CMK (cell line): ENCODE measurements at places on chromosomes 5 and 9.
A peak's percentile ranks its signal among the peaks of the same experiment; 100 is the strongest.

GRCh38 chr5:10018201-10019069, 231.3 kb downstream of the ATPSCKMT start:
- no peak for DNase-seq

GRCh38 chr9:78958892-78959291, 612.9 kb upstream of the TLE4 start:
- no peak for DNase-seq

DNA sequence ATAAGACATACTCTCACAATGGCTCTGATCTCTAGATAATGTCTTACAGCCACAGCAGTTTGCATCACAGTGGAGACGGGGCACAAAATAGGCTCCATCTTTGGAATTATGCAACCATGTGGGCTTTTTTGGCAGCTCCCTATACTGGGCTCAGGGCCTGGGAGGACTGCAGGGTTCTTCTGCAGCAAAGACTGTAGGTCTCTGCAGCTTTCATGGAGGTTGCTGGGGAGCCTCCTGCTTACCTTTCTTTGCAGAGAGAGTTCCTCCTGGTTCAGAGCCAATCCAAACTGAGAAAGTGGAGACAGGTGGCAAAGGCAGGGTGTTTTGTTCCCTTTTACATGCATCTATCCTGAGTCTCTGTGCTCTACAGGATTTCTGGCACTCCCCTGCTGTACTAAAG, 558.0 kb downstream of the TLR4 start:
- no peak for DNase-seq

GRCh38 chr9:14981291-14981950, 71.2 kb upstream of the FREM1 start:
- no peak for DNase-seq

- no peak for DNase-seq
These were observed 1054.9 kb downstream of the PTPRD start for GRCh38 chr9:9557804-9558334.

GRCh38 chr5:67338421-67338820, 141.8 kb upstream of the CD180 start:
- no peak for DNase-seq

DNA sequence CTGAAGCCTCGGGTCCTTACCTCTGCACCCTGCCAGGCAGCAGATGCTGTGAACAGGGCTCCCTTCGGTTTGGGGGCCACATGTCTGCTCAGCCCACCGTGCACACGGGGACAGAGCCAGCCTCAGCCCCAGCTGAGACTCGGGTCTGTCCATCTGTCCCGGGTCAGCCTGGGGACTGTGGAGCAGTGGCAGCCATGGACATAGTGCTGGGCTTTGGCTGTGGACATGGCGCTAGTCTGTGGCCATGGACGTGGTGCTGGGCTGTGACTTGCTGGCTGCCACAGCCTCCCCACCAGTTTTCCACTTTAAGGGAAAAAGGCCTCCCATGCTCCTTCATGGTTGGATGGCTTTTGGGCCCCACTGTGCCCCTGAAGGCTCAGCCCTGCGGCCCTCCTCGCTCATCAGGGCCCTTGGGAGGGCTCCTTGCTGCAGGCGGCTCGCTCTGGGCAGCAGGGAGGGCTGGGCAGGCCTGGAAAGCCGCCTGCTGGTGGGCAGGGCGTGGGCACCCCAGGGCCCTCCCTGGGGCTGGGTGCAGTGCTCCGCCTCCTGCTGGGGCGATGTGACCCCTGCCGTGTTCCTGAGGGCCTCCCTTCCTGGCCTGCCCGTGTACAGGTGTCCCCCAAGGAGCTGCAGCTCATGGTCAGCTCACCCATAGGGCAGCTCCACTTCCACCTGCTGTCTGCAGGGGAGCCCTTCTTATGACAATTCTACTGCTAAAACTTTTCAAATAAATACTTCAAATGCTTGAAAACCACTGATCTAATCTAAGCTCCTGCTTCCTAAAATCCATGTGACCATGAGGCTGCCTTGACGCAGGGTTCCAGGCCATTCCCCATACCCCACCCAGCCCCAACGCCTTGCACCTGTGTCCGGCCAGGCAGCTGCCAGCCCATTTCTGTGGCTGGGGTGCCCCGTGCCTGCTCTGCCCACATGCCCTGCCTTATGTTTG, 112.1 kb upstream of the LMX1B start:
- no peak for DNase-seq

DNA sequence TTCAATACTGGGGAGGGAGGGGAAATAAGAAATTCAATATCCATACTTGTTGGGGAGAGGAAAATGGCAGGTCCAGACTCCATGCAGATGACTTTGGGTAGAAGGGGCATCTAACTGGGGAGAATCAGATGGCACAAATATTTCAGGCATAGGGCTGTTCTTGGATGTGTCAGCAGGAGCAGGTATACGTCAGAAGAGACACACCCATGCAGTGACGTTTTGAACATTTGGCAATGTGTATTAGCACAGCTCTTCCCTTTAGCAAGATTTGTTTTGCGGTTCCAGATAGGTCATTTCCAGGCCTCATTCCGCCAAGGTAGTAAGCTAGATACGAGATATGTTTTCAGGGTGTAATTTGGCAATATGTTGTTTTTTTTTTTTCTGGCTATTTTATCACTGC, 187.2 kb upstream of the CDH10 start:
- DNase-seq: no peak

DNA sequence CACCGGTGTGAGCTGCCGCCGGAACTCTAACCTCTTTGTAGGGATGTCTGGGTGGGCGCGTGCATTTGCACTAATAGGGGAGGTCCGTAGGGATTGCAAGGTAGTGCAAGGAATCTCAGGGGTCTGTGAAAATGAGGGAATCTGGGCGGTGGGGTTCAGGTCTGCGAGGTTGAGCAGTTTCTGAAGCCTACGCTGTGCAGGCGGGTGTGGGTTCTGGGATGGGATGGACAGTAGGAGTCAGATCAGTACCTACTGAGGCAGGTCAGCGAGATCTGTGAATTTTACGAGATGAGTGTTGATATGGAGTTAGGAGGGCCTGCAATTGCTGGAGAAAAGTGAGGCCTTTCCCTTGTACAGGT, 856 bp upstream of the ATOSB start:
- no peak for DNase-seq

DNA sequence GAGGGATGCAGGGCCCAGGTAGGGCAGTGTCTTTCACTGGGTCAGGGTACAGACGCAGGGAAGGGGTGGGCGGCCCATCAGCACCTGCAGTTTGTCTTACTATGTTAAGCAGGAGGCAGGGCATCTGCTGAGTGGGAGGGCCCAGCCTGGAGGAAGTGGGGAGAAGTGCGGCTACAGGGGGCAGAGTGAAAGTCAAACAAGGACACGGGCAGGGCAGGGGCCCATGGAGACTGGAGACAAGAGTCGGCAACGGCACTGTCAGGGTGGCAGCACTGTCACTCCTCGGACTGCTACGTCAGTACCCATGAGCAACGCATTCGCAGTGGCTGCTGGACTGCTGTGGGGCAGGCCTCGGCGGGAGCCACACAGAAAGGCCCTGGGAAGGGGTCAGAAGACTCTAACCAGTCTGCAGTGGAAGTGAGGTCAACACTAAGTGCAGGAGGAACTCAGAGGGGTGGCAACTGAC, 19.7 kb downstream of the CAMSAP1 start:
- peak; percentile 75 for DNase-seq

DNA sequence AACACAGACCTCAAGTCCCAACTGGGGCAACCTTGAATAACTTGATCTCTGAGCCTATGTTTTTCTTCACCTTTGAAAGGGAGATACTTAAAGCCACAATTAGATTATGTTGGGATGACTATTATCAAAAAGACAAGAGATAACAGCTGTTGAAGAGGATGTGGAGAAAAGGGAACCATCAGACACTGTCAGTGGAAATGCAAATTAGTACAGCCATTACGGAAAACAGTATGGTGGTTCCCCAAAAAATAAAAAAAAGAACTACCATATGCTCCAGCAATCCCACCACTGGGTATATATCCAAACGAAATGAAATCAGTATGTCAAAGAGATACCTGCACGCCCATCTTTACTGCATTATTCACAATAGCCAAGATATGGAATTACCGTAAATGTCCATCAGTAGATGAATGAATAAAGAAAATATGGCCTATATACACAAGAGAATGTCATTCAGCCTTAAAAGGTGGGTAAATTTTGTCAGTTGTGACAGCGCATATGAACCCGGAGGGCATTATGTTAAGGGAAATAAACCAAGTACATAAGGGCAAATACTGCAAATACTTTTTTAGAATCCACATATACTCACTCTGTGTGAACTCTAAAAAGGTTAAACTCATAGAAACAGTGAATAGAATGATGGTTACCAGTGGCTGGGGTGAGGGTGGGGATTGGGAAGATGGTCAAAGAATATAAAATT, 12.7 kb downstream of the FAT2 start:
- DNase-seq: no peak

DNA sequence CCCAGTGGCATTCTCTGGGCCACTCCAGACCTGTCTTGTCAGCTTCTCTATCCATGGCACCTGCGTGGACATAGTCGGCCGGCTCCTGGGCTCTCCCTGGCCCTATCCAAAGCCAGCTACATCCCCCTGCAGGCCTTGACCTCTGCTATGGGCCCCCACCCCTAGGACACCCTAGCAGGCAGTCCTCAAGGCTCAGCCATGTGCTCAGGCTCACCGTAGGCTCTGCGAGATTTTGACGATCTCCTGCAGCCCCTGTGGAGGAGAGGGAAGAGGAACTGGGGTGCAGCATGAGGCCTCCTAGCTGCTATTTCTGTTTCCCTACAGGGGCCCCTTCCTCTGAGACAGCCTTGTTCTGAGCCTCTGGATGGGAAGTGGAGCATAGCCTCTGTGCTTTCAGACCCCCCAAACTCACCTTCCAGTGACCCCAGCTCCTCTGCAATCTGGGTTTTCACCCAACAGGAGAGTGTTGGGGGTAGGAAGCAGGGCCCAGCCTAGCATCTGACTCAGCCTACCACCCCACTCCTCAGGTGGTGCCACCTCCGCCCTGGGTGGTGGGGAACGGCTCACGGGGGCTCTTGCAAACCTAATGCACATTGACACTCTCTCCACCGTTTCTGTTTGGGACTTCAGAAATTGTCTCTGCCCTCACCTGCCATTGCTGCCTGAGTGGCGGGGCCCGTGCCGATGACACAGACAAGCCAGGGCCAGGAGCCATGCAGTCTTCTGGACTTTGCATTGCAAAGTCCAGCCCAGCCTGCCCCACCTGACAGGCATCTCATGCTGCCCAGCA, 36.7 kb downstream of the HRH2 start:
- DNase-seq: no peak

- DNase-seq: peak; percentile 84
These were observed 14.0 kb upstream of the EGFL7 start for GRCh38 chr9:136648751-136649150.

DNA sequence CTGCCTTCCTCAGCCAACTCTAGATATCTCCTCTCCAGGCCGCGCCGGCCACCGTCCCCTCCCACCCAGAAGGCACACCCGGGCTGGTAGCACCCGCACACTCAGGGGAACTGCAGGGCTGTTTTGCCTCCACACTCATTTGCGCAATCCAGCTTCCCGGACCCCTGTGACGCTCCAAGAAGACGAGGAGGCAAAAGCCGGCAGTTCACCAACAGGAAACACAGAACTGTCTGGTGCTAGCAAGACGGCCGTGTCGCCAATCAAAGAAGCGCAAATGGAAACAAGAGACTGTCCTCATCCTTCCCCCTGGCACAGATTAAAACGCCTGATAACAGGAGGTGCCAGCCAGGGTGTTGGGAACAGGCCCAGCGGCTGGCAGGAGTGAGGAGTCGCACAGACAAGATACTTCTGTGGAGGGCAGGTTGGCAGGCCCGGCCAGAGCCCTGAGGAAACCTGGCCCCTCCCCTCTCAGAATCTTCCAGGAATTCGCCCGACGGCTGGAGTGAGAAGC, 7.8 kb downstream of the AGPAT2 start:
- DNase-seq: no peak

DNA sequence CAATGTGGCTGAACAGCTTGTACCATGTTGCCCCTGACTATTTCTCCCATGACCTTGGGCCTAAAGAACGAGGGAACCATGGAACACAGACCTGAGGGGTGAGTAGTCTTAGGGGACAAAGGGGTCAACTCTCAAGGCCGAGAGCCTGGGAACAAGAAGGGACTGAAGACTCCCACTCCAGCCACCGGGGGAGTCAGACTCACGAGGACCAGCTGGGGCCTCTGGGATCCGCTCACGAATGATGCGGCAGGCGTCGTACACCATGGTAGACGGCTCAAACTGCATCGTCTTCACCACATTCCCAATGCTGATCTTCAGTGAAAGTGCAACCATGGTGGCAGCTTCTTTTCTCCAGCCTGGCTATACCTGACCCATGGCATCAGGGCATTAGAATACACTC, 6.6 kb downstream of the TLN1 start:
- DNase-seq: no peak

- DNase-seq: no peak
These were observed 482 bp downstream of the TESK1 start for GRCh38 chr9:35605351-35606137.

DNA sequence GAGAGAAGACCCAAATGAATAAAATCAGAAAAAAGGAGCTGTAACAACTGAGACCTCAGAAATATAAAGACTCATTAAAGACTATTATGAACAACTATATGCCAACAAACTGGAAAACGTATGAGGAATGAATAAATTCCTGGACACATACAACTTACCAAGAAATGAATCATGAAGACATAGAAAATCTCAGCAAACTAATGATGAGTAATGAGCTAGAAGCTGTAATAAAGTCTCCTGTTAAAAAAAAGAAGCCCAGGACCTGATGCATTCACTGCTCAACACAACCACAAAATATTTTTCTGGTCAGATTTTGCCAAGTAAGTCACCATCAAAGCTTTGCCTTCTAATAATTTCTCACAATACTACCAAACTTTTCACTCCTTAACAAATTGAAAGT, 666.7 kb downstream of the LRRC70 start:
- DNase-seq: no peak

DNA sequence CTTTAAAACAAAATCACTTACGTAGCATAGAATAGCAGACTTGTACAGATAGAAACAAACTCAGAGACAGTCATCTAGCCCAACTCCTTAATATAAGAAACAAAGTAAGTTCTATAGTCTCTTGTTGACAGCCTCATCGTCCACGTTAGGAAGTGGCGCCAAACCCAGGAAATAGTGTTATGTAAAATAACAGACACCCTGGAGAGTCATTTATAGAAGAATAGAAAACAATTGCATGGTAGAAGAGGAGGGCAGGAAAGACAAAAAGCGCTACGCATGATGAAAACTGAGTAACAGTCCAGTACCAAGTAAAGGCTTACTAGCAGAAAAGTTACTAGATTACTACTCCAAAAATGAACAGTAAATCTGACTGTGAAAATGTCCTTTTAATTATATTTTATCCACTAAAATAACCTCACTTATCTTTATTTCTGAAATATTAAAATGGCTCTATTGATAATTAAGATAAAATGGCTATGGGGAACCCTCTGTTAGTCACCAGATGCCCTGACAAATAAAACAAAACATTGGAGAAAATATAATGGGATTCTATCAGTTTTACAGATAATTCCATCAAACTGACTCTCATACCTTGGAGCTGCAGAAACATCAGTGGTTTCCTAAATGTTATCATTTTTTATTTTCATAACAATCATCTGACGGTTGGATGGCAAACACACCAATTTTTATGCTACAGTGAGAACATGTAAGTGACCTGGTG, 434.0 kb upstream of the C9orf72 start:
- no peak for DNase-seq
